ENCODE measurements at places on chromosomes 16 and 17. TPM values are rescaled to one million over a fixed set of nuclear protein-coding genes. Genes with fewer than 3 reads are reported as not detected.

The CORO6 gene
- 5.2 TPM for total RNA-seq

The PRPF8 gene
- total RNA-seq: 231 TPM

The CALCOCO2 gene
- 14.4 TPM for total RNA-seq

DNA sequence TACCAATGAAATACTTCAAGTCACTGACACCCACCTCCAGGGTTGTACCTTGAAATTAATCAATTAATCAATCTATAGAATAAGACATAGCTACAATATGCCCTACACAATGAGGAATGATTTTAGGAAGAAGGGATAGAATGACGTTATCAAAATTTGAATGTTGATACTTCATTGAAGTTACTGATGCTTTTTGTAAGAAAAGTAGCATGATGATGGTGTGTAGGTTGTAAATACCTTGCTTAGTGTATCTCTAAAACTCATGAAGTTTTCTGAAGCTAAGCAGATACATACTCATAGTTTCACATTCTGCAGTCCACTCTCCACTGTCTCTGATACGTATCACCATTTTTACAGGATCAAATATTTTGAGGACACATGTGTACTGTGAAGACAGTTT lies 670.4 kb upstream of the GOT2 start:
- no peak overlapping the region for H3K27ac ChIP-seq
- no peaks in the 10 kb centered on the region for H3K27me3 ChIP-seq
- H3K4me1 ChIP-seq: no peaks in the 10 kb centered on the region
- DNase-seq: no peak
- no peak overlapping the region for H3K4me3 ChIP-seq

DNA sequence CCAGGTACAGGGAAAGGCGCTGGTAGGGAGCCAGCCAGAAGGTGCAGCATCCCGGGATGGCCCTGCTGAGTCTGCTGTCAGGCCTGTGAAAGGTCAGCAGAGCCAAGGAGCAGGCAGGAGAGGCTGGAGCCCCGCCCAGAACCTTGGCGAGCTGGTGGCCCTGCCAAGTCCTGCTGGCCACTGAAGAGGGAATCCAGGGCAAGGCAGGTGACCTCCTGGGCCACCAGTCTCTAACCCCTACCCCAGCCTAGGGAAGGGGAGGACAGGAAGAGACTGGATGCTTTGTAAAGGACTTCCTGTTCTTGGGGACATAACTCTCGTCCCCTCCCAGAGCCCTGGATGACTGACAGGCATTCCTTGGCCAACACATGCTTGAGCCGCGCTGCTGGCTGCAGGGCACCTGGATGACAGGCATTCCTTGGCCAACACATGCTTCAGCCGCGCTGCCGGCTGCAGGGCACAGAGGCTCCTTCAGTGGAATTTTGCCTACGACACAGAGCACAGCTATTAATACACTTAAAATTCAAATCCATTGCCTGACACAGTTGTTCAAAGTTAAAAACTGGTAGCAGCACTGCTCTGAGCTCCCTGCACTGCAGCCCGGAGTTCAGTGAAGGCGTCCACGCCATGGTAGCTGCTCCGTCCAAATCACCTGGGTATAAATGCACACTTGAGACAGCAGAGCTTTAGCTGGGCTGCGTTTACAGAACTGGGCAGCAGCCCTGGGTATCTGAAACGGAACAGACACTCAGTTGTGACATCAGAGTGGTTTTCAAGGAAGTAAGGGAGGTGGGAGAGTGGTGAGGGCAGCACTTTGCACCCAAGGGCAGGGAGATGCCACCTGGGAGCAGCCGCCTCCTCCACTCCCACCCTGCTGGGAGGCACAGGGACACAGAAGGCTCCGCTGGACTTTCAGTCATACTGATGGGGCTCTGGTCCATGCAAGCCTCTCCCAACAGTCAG lies 2.0 kb upstream of the BRICD5 start:
- no peaks in the 10 kb centered on the region for H3K27me3 ChIP-seq
- 0 out of 2 replicates have a peak, but pooled peaks cover 5% of the 10 kb centered on the region for H3K36me3 ChIP-seq
- peaks cover 10% of the 10 kb centered on the region for H3K4me1 ChIP-seq
- H3K4me3 ChIP-seq: peak overlapping the region; percentile 54
- H3K27ac ChIP-seq: no peak overlapping the region

- H3K4me3 ChIP-seq: no peak overlapping the region
- H3K27ac ChIP-seq: peak overlapping the region; percentile 55
- H3K4me1 ChIP-seq: peaks cover 20% of the 10 kb centered on the region
- DNase-seq: peak; percentile 76
- H3K36me3 ChIP-seq: no peaks in the 10 kb centered on the region
- H3K27me3 ChIP-seq: no peaks in the 10 kb centered on the region
These were observed 45.9 kb downstream of the ABAT start for GRCh38 chr16:8720080-8720966.

GRCh38 chr17:29514792-29515191 lies 52.0 kb downstream of the ABHD15 start:
- no peak for DNase-seq
- peaks cover 28% of the 10 kb centered on the region for H3K36me3 ChIP-seq
- no peak overlapping the region for H3K4me3 ChIP-seq
- no peaks in the 10 kb centered on the region for H3K4me1 ChIP-seq
- H3K27me3 ChIP-seq: no peaks in the 10 kb centered on the region

DNA sequence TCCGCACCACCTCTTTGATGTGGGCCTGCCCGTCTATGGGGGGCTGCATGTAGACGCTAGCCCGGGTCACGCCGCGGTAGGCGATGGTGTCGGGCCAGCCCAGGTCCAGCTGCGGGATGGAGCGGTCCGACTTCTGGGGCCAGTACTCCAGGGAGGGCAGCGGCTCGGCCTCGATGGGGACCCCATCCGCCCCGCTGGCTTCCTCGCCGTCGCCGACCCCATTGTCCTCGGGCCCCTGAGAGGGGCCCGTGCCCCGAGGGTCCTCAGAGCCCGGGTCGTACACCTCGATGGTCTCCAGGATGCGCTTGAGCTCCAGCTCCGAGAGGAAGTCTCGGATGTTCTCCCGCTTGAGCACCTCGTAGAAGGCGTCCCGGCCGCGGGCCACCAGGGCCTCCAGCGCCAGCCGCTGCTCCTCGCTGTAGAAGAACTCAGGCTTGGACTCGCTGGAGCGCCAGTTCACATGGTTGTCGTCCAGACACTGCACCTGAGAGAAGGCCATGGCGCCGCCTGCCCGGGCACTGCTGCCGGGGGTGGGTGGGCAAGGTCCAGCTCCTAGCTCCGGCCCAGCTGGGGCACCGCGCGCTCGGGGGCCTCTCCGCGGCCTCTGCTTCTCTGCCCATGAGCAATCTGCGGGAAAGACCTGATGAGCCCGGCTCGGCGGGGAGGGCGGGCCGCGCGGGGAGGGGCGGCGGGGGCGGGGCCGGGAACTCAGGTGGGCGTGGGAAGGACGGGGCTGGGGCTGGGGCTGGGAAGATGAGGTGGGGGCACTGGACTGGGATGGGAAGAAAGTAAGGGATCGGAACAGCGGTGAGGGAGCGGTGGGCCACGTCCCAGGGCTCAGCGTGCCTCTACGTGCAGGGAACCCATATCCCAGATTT lies 782 bp downstream of the FAM83G start:
- DNase-seq: peak; percentile 67
- peaks cover 6% of the 10 kb centered on the region for H3K36me3 ChIP-seq
- H3K27ac ChIP-seq: peak overlapping the region; percentile 84
- peaks cover 15% of the 10 kb centered on the region for H3K4me1 ChIP-seq
- no peaks in the 10 kb centered on the region for H3K27me3 ChIP-seq

- no peak overlapping the region for H3K27ac ChIP-seq
- no peak overlapping the region for H3K4me3 ChIP-seq
- H3K36me3 ChIP-seq: peaks cover 40% of the 10 kb centered on the region
- no peaks in the 10 kb centered on the region for H3K4me1 ChIP-seq
- H3K27me3 ChIP-seq: no peaks in the 10 kb centered on the region
- no peak for DNase-seq
These were observed 20.8 kb upstream of the TRAP1 start for GRCh38 chr16:3738128-3738527.

DNA sequence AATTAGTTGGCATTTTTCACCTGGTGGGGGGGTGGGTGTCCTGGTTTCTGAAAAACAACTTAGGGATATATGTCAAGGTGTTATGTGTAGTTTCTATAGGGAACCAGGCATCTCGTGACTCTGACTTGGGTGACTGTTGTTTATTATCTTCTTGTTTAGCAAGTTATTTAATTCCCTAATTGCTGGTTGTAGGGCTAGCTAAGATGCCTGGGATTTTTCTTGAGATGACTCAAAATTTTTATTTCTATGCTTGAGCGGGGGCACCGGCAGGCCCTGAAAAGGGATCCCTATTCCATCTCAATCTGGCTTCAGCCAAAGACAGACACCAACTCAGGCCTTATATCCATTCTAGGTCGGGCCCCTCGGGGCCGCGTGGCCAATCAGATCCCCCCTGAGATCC lies 3.2 kb downstream of the DPH1 start:
- H3K4me3 ChIP-seq: no peak overlapping the region
- DNase-seq: no peak
- H3K36me3 ChIP-seq: no peaks in the 10 kb centered on the region
- peaks cover 3% of the 10 kb centered on the region for H3K4me1 ChIP-seq
- peaks cover 16% of the 10 kb centered on the region for H3K27me3 ChIP-seq

Measured in GM23338 (cell line).